ENCODE measurements at places on chromosomes 5 and 9.

DNA sequence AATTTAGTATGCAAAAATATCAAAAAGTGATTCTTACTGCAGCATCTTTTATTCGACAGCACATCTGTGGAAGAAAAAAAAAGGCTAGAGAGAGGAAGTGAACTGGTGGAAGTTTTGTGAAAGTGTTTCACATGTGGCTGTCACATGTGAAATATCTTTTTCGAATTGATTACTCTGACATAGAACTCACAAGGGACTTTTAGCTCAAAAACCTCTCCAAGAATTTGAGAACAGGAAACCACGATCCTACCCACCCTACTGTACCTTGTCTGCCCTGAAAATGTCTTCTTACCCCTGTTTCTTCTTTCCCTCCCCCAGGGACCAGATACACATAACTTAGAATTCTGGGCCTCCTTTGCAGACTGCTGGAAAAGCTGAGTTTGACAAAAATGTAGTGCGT is 106.5 kb upstream of the PRRC1 start:
- no peak for DNase-seq

DNA sequence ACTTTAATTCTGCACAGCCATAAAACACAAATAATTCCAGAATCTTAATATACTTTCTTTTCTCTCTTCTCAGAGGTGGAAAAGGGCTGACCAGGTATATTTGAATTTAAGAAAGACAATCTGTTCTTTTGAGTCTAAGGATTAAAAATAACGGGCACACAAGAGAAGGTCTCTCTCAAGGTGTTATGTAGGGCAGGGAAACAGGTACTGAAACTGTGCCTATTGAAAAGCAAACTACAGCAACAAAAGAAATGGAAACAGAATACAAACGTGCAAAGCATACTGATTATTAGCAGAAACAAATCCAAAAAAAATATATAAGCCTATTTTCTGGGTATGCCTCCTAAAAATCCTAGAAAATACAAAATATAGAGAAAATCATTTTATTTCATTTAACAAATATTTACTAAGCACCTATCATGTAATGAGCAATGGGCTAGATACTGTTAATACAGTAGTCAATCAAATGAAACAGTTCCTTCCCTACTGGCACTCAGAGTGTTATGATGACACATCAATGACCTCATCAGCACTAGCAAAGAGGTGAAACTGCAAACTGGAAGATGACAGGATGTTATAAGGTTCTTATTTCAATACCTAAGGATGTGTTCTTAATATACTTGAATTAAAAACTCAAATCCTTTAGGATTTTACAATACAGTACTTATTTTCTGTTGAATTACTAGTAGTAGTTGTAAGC is 87.7 kb downstream of the AUH start:
- DNase-seq, result no peak

DNA sequence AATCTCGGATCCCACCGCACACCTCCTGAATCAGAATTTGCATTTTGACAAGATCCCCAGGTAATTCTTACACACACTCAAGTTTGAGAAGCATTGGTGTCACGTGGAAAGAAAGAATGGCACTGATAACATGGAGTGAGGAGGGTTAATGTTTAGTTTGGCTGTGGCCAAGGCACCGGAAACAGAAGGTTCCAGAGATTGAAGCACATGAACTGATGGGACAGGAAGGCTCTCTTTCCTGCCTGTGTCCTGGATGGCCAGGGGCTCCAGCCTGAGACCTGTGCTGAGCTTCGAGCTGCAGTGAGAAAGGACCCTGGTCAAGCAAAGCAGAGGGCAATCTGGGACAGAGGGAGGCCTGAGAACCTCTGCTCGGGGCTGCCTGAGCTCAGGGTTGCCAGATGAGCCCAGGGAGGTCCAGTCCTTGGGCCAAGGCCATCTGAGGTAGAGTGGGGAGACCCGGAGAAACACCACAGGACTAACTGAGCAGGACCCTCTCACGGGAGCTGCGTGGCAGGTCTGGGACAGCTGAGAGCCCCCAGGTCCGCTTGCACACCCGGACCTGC is 27.3 kb downstream of the AFAP1L1 start:
- DNase-seq, result no peak

DNA sequence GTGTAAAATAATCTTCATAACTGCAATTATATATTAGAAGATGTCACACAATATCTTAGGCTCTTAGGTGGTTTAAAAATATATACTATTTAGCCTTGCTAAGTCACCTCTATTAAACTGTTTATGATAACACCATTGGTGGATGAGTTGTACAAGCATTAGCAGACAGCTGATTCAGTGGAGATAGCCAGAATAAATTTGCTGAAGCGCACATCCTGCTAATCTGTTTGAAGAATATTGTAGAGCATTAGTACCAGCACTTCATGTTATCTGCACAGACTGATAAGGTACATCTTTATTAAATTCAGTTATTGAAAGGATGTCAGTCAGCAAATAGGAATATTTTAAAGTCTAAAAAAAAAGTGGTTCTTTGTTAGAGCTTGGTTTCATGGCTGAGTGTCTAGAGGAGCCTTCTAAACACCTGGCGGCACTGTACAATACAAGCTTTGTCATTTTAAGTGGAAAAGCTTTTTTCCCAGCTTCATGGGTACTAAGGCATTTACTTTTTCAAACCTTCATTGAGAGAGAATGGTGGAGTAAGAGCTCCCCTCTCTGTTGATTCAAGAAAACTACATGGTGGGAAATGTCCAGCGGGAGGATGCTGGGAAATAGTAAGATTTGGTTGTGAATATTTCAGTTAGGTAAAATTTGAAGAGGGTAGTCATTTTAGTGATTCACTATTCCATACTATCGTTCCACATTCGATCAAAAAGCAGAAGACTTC is 275.1 kb downstream of the SLF1 start:
- DNase-seq, result no peak

DNA sequence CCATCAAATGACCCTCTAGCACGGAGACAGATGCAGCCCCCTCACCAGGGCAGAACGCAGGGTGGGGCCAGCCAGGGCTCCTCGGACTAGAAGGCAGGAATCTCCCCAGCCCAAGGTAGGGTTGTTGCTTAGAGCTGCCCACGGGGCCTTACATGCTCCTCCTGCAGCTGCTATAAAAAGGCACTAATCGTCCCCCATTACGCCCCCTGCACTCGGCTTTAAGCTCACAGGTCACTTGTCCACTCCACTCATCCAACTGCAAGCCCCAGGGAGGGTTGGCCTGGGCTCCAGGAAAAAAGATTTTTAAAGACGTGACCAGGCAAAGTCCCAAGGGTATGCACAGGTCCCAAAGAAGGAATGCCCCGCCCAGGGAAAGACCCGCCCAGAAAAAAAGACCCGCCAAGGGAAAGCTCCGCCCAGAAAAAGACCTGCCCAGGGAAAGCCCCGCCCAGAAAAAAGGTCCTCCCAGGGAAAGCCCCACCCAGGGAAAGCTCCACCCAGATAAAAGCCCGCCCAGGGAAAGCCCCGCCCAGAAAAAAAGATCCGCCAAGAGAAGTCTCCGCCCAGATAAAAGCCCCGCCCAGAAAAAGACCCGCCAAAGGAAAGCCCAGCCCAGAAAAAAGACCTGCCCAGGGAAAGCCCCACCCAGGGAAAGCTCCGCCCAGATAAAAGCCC is 11.1 kb downstream of the GRIN1 start:
- DNase-seq, result no peak
